ENCODE measurements at places on chromosomes 16 and 17.

DNA sequence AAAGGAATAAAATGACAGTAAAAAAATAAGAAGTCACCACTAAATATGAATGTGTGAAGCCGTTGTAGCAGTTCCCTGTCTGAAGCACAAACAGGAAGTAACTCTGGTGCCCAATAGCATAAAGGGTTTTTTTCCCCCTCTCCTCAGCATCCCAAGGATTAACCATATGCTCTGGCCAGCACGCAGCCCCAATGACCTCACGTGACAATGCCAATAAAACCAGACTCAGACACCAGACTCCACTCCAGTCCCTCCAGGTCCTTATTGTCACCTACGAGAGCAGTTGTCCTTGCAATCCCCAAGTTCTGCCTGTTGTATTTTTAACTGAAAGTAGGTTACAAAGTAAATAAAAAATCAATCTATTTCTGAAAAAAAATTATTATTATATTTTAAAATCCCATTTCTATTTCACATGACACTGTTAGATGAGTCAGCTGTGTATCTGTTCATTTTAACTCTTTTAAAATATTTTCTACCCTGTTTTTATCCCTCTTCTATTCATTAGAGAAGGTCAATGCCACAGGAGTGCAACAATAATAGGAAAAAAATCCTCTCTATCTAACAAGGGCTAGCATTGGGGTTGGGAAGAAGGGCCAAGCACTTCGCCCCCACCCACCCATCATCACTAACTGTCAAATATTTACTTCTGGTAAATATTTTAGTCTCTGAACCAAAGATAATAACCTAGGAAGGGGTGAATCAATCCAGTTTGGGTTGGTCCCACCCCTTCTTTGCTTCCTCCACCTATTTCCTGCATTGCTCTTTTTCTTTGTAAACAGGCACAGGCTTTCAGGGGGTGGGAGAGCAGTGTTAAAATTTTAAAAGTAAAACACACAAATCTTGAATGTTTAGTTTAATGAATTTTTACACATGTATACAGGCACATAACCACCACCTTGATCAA lies 6.6 kb downstream of the PRAC1 start:
- no peak for DNase-seq

GRCh38 chr16:64489449-64489848 lies 632.4 kb downstream of the CDH11 start:
- no peak for DNase-seq

DNA sequence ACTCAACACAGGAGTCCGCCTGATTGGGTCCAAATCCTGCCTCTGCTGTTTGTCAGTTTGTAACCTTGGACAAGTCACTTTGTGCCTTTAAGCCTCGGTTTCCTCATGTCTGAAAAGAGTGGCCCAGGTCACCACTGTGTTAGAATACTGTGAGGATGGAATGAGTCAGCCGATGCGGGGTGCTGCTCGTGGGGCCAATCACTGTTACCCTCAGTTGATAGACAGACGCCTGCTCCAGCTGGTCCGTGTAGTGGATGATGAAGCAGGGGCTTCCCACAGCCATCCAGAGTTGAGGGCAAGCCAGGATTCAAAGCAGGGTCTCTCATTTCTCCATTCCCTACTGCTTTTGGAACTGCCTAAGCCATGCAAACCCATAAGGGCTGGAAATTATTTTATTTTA lies 5.8 kb downstream of the FBXL19 start:
- DNase-seq: no peak

DNA sequence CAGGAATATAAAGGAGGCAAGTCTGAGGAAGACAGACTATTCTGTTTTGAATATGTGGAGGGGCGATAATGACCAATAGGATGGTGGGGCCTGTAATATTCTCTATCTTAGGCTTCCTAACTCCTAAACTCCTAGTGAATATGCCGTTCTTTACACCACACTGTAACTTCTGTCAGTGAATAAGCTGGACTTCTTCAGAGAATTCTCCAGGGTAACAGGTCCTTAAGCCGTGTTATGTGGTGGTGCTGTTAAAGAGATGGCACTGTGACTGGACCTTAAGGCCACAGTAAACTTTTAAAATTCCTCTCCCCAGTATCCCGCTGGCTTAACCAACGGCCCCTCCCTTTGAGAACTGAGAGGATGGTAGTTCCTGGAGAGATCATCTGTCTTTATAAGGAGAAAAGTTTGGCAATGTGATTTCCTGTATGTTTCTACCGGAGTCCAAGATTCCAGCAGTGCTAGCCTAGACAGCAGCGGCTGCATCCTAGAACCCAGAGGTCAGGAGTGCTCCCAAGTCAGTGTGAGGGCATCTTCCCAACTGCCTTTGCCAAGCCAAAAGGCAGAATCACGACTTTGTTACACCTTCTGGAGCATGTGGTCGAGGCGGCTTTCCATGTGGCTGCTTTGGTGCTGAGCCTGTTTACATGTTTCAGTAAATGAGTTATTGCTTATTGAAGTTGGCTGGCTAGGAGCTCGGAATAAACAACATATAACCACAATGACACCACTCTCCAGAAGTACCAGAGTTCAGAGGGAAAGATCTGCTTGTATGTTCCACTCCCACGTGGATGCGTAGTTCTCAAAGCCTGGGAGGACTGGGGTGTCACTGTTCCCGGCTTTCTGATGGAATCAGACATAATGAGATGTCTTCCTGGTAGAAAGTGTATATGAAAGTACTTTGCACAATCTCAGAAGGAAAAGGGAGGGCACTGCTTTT lies 41.0 kb downstream of the TUBD1 start:
- peak; percentile 62 for DNase-seq

DNA sequence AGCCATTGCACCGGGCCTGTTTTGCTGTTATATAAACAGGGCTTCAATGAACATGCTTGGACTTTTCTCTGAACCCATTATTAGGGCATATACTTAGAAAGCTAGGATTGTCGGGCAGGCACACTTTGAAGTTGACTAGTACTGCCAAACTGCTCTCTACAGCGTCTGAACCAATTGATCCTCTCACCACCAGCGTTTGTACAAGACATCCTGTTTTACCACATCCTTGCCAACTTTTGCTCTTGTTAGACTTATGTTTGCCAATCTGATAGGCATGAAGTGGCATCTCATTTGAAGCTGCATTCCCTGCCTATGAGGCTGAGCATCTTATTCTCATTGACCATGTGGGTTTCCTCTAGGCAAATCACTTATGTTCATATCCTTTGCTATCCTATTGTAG lies 7.4 kb upstream of the PPP1R9B start:
- DNase-seq: no peak

DNA sequence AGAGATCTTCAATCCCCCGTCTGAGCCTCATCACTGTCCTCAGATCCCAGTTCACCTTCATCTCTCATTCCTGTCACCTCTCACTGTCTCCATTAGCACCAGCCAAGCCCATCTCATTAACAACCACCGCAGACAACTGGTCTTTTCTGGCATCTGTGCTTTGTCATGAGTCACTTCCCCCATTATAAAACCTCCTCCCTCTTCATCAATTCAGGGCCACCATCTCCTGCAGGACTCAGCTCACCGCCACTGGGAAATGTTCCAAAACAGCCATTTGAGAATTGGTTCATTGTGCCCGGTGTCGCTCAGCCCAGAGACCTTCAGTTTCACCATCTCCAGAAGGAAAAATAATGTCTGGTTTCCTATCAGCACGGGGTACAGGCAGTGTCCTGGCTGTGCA lies 56.9 kb upstream of the TEKT3 start:
- peak; percentile 76 for DNase-seq
